ENCODE measurements at places on chromosomes 5 and 9.
A peak's percentile ranks its signal among the peaks of the same experiment; 100 is the strongest.

DNA sequence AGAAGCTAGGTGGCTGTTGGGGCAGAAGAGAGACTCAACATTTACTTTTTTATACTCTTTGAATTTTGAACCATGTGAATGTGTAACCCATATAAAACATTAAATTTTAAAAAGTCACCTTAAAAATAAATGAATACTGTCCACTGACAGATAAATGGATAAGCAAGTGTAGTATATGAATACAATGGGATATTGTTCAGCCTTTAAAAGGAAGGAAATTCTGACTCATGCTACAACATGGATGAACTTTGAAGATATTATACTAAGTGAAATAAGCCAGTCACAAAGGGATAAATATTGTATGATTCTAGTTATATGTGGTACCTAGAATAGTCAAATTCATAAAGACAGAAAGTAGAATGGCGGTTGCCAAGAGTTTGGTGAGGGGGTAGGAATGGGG, 113.9 kb downstream of the TMEM174 start:
- DNase-seq = no peak

GRCh38 chr5:169020102-169020501, 280.8 kb downstream of the SLIT3 start:
- no peak for DNase-seq

DNA sequence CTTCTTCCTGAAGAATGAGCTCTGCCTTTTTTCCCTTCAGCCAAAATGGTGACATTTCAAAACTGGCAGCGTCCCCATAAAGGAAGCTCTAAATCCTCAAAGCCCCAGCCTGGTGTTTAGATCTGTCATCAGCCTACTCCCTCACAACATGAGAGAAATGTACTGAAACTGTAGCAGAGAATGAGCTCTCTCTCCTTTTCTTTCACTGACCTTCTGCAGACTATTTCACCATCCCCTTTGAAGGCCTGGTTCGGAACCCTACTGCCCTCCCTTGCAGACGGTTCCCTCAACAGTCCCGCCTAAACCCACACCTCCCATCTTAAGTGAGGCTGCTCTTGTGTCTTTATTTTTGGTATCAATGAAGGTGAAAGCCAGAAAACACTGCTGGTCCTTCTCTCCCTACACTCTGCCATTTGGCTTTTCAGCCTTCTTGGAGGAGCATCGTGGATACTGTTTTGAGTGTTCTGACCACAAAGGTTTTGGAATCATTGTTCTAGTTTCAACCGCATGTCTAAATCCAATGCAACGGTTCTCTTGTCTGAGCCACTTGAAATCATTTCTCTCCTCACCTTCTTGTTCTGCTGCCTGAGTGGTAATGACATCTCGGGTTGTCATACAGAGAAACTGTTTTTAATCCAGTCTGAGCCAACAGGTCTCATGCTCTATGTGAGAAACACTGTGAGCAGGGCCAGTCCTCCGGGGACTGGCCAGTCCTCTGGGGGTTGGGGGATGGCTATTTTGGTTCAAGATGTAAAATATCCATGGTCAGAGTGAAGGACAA, 39.0 kb downstream of the ITK start:
- DNase-seq = no peak

GRCh38 chr5:102411-103043, 10.6 kb downstream of the PLEKHG4B start:
- no peak for DNase-seq

DNA sequence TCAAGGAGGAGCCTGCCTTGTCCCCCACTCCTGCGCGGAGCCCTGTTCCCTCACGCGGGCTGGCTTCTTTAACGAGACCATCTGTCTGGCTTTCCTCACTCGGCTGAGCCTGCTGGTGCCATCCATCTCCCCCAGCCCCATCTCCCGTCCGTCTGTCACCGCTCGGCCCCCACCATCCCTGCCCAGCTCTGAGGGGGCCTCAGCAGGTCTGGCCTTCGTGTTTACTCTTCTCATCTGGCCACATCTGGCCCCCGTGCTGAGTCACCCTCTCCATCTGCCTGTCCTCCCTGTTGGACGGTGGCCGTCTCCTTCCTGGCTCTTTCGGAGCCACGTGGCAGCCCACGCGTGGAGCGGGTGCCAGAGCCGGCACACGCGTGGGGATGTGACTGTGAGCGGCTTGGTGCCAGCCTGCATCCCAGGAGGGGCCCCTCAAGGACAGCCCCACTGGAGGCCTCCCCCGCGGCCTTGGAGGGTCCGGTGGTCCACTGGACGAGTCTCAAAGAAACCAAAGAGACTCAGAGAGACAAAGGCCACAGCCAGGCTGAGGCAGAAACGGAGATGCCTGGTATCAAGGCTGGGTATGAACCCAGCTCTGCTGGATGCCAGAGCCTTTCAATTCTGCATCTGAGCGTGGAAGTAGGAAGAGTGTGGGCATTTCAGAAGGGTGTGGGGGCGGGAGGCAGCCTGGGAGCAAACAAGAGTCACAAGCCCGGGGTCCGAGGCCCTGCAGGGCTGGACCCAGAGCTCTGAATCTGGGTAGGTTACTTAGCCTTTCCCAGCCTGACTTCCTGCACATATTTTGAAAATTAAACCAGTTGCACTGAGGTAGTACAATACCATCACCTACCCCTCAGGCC, 76.7 kb upstream of the UNC5A start:
- no peak for DNase-seq

DNA sequence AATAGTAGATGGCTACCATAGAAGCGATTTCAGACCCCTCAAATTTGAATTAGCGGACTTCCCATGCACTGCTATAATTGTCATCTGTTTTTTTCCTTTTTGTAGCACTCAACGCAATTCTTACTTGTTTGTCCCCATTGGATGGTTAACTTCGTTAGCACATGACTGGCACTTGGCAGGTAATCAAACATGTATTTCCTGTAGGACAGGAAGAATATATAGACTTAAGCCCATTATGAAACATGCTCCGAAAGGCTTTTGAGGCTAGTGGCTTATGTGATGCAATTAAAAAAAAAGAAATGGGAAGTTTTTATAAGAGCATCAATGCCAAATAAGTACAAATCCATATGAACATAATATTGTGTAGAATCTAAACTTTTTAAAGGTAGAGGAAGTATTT, 301.2 kb downstream of the PSAT1 start:
- no peak for DNase-seq

GRCh38 chr9:93058355-93059010, at the start of gene SUSD3:
Gene SUSD3, plus strand, starts transcription at chr9:93058701. Its CDS starts 42 bp downstream, at chr9:93058743.
- DNase-seq = no peak

DNA sequence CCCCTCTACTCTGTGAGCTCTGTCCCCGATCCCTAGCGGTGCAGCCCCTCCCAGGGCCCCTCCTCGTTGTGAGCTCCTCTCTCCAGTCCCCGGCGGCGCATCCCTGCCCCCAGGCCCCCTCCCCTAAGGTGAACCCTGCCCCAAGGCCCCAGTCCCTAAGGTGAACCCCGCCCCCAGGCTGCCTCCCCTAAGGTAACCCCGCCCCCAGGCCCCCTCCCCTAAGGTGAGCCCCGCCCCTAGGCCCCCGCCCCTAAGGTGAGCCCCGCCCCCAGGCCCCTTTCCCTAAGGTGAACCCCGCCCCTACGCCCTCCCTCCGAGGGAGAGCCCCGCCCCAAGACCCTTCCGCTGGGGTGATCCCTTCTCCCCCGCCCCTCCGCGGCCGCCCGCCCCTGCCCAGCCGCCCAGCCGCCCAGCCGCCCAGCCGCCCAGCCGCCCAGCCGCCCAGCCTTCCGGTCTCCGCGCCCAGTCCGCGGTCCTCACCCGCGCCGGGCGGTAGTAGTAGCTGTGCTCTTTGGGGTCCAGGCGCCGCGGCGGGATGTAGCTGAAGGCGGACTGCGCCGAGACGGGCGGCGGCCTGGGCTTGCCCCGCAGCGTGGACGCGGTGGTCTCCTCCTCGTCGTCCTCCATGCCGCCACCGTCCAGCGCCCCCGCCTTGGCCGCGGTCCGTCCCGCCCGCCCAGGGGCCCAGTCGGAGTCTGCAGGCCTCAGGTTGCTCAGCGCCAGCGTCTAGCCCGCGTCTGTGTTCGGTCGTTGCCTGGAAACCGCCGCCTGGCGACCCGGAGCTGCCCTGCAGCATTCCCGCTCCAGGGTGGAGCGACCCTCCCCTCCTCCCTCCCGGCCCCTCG, at the start of gene CFAP90:
CFAP90 (minus strand) TSS at position 739 of the 845 bp plus-strand sequence; CDS start at position 627, 112 bp downstream.
- no peak for DNase-seq

DNA sequence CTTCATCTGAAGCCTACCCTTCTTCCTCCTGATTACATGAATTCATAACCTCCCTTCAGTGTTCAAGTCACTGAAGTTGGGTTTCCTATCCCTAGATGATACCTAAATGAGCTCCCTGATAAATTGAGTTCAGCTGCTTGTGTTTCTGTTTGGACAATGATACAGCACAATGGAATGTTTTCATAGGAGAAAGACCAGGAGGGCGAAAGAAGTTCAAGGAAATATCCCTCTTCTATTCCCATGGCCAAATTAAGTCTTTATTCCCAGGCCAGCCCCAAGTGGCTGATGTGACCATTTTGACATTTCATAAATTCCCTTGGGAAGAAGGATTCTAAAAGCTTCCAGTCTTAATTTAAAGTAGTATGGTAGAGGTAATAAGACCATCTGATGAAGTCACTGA, 555.8 kb upstream of the CLINT1 start:
- DNase-seq = no peak

DNA sequence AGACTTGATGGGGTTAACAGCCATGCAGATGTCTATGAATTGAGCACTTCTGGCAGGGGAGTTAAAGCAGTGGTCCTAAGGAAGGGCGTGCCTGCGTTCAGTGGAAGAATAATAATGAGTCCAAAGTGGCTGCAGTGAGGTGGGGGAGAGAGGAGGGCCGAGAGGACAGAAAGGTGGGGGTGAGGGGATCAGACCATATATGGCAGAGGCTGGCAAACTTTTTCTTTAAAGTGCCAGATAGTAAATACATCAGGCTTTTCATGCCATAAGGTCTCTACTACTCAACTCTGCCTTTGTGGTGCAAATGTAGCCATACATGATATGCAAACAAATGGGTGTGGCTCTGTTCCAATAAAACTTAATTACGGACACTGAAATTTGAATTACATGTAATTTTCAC, 77.1 kb downstream of the STRBP start:
- DNase-seq = no peak

GRCh38 chr5:35780236-35780635, 76.5 kb upstream of the IL7R start:
- DNase-seq = no peak

GRCh38 chr9:87567571-87567970, 69.9 kb downstream of the DAPK1 start:
- DNase-seq = no peak

- no peak for DNase-seq
These were observed 13.7 kb upstream of the DENND1A start for GRCh38 chr9:123943671-123944070.

GRCh38 chr5:32027717-32028458, 146.2 kb downstream of the GOLPH3 start:
- peak; percentile 80 for DNase-seq

DNA sequence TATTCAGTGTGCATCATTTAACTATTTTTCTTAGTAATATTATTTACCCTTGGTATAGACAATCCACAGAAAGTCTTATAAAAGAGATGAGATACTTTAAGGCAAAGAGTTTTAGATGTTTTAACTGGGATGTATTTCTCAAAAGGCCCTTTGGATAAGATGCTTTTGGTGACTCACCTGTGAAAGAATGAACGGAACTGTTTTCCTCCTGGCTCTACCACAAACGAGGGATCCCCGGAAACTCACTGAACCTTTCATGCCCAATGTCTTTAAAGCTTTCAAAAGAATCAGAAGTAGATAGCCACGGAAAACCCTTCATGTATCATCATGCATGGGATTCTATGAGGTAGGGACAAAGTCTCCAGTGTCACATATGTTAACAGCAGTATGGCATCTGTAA, 1.6 kb downstream of the ZNF782 start:
- no peak for DNase-seq

DNA sequence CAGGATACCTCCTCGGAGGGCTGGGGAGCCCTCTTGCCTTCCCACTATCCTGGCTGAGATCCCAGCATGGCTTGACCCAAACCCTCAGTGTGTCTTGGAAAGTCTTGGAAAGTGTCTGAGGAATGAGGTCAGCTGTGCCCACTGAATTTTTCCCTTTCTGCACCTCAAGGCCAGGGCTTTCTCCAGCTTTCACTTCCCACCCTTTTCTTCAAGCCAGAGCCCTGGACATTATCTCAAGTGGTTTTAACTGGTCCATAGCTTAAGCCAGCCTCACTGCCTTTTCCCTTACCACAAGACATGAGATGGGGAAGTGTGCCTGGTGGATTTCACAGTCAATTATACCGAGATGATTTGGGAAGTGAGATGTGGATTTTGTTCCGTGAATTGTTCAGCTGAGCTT, 35.7 kb upstream of the LHX2 start:
- DNase-seq = no peak

GRCh38 chr9:125472926-125473701, 211.5 kb downstream of the GAPVD1 start:
- DNase-seq = no peak

DNA sequence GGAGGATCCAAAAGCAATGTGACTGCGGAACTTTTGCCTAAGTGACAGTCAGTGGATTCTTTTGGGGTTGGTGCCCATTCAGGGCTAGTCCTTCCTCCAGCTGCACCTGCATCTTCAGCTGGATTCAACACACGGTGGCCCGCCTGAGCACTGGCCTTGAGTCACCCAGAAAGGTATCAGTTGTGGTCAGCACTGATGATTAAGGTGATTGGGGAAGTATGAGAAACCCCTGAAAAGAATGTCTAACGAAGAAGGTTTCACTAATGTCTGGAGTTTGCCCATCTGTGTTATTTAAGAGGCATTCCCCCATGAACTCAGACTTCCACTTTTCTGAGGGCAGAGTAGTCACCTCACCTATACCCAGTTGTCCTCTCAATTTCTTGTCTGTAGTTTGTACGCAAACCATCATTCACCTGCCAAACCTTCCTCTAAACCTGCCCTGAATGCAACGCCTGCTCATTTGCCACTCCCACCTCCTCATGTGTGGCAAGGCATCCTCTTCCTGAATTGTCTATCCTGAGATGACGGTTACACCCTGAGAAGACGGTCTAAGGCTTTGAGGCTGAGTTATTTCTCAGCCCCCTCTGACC, 27.2 kb downstream of the CSF2 start:
- DNase-seq = no peak

DNA sequence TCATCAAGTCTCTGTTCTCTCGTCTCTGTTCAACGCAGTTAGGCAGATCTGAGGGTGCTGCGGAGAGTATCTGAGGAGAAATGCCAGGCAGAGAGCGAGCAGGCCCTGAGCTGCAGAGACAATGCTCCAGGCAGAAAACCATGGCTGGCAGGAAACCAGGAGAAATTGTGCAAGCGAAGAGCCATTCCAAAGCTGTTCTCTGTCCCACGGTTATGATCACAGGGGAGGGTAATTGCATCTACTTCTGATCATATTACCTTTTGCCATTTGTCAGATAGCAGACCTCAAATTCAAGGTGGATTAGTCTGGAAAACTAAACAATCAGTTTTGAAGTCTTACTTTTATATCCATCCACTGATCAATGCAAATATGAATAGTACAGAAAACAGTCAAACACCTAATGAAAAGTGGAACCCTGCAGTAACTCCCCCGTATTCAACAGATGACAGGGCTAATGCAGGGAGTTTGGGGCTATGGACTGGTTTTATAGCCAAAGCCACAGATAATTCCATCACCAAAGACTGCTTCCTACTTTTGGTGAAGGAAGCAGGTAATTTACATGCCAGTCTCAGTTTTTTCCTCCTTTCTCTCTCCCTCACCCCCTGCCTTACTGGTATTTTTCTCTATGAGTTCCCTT, 228.0 kb downstream of the DCP2 start:
- DNase-seq = peak; percentile 37

GRCh38 chr5:3007577-3007976, 256.1 kb upstream of the IRX2 start:
- DNase-seq = no peak

GRCh38 chr5:15618938-15619337, 119.0 kb downstream of the FBXL7 start:
- DNase-seq = no peak

GRCh38 chr5:50476549-50476948, 35.5 kb upstream of the EMB start:
- no peak for DNase-seq
